ENCODE measurements at places on chromosomes 12 and 14. TPM values are rescaled to one million over a fixed set of nuclear protein-coding genes. Genes with fewer than 3 reads are reported as not detected.

- no peak overlapping the region for H3K4me3 ChIP-seq
- no peaks in the 10 kb centered on the region for H3K36me3 ChIP-seq
- H3K27ac ChIP-seq, result no peak overlapping the region
- no peak for DNase-seq
Observed at GRCh38 chr14:36113341-36113740, 63.2 kb downstream of the PTCSC3 start.

GRCh38 chr14:22039938-22040780 lies 366.5 kb upstream of the OR4E1 start:
- H3K4me3 ChIP-seq, result no peak overlapping the region
- peak; percentile 27 for DNase-seq
- no peaks in the 10 kb centered on the region for H3K4me1 ChIP-seq
- no peaks in the 10 kb centered on the region for H3K36me3 ChIP-seq

GRCh38 chr12:31210541-31210940 lies 115.4 kb downstream of the SINHCAF start:
- no peak for DNase-seq
- H3K36me3 ChIP-seq, result no peaks in the 10 kb centered on the region
- H3K27ac ChIP-seq, result no peak overlapping the region
- no peaks in the 10 kb centered on the region for H3K27me3 ChIP-seq
- no peak overlapping the region for H3K4me3 ChIP-seq
- H3K4me1 ChIP-seq, result peaks cover 27% of the 10 kb centered on the region

The CD163L1 gene
- total RNA-seq, result 3.5 TPM

The KRT76 gene
- total RNA-seq, result not detected

DNA sequence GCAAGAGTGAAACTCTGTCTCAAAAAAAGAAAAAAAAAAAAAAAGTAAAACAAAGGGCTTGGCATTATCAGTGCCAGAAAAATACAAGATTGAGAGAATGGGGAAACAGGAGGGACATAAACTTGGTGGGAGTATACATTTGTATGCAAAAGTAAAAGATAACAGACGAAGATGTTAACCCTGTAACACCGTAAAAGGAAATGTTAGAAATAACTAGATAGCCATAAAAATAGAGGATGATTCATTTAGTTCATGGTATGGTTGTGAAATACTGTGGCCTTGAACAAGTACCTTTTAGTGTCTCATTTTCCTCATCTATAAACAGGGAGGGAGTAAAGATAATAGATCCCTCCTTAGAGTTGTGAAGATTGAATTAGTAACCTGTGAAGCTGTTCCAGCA lies 33.3 kb downstream of the ATP2A2 start:
- H3K4me3 ChIP-seq, result peak overlapping the region; percentile 28
- peaks cover 23% of the 10 kb centered on the region for H3K4me1 ChIP-seq
- H3K36me3 ChIP-seq, result peaks cover 82% of the 10 kb centered on the region
- peak; percentile 71 for DNase-seq
- peak overlapping the region; percentile 67 for H3K27ac ChIP-seq

DNA sequence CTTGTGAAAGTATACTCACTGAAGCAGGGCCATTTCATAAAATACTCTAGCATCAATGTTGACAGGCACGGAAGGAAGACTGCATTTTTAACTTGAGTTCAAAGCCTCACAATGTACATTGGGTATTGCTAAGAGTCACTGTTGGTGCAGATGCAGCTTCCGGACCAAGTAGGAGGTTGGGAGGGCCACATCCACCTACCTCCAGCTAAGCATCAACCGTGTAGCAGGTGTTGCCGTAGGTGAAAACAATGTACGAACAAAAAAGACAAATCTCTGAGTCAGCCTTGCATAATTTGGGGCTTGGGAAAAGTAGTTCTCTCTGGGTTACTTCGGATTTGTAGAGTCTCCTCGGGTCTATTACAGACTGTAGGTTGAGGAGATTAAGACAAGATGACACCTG lies 48.1 kb downstream of the TMTC1 start:
- peak; percentile 62 for DNase-seq
- H3K36me3 ChIP-seq, result peaks cover 86% of the 10 kb centered on the region
- H3K4me3 ChIP-seq, result no peak overlapping the region
- H3K27ac ChIP-seq, result no peak overlapping the region
- no peaks in the 10 kb centered on the region for H3K27me3 ChIP-seq

- no peaks in the 10 kb centered on the region for H3K27me3 ChIP-seq
- no peak overlapping the region for H3K4me3 ChIP-seq
- no peaks in the 10 kb centered on the region for H3K36me3 ChIP-seq
- H3K27ac ChIP-seq, result no peak overlapping the region
- peaks cover 21% of the 10 kb centered on the region for H3K4me1 ChIP-seq
- peak; percentile 69 for DNase-seq
Observed at GRCh38 chr14:97266653-97267052, 469.5 kb downstream of the VRK1 start.

DNA sequence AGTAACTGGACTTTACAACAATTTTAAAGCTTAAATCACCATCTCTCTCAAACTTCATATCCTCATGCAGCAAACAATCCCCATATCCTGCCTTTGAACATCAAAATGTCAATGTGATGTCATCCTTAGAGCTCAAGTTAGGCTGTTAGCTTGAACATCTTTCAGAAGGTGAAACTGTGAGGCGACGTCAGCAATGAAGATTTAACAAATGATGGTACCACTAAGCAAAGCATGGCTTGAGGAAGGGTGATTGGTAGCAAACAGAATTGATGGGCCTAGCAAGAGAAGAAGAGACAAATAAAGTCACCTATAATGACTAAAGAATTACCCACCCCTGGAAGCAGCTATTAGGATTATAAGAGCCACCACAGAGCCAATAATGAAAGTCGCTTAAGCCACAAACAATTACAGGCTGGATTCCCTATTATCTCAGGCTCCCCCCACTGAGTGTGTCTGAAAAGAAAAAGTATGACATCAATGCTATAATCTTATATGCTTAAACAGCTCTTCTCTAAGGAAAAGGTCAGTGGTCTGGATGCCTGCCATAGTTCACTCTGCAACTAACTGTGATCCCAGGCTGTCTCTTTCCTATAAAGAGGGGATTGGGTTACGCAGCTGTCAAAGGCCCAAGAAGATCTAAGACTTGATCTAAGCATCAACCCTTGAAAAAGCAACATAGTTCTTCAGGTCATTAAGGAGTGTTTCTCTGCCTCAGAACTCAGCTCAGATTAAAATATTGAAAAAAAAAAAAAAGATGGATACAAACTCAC lies 18.1 kb downstream of the EGLN3 start:
- H3K4me3 ChIP-seq, result no peak overlapping the region
- DNase-seq, result no peak
- no peaks in the 10 kb centered on the region for H3K27me3 ChIP-seq
- no peaks in the 10 kb centered on the region for H3K36me3 ChIP-seq
- no peaks in the 10 kb centered on the region for H3K4me1 ChIP-seq

- no peaks in the 10 kb centered on the region for H3K36me3 ChIP-seq
- no peaks in the 10 kb centered on the region for H3K4me1 ChIP-seq
- no peak overlapping the region for H3K4me3 ChIP-seq
- H3K27me3 ChIP-seq, result no peaks in the 10 kb centered on the region
Observed at GRCh38 chr12:68294251-68294650, 37.9 kb downstream of the MDM1 start.

GRCh38 chr12:103333676-103334075 lies 162.1 kb downstream of the C12orf42 start:
- no peaks in the 10 kb centered on the region for H3K27me3 ChIP-seq
- H3K4me1 ChIP-seq, result no peaks in the 10 kb centered on the region
- no peak for DNase-seq
- no peak overlapping the region for H3K4me3 ChIP-seq

DNA sequence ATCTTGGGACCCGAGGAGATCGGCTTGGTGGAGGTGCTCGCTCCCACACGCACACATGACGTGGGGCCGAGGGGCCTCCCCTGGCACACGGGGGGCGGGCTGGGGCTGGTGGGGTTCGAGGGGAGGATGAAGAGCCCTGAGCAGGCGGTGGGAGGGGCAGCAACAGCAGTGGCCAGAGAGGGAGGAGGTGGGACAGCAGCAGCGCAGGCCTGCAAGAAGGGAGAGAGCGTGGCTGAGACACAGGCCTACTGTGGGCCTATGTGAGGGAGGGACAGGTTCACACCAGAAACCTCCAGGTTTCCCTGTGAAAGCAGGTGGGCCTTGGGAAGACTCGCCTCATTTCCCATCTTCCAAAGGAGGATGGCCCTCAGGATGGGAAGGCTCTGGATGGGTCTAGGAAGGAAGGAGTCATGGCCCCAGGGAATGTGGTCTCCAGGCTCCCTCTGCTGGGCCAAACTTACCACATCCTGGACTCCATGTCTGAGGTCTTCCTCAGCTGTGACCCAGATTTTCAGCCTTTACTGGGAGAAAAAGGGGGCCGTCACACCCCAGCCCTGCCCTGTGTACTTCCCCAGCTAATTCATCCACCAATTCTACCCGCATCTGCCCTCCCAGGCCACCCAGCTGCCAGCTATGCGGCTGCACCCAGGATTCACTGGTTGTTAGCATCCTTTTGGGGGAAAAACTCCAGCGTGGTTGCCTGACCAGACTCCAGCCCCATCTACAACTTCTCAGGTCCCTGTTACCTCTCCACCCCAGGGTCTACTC lies 2.8 kb downstream of the PIANP start:
- H3K4me1 ChIP-seq, result peaks cover 8% of the 10 kb centered on the region
- H3K4me3 ChIP-seq, result no peak overlapping the region
- H3K27ac ChIP-seq, result no peak overlapping the region
- H3K27me3 ChIP-seq, result peaks cover 60% of the 10 kb centered on the region

DNA sequence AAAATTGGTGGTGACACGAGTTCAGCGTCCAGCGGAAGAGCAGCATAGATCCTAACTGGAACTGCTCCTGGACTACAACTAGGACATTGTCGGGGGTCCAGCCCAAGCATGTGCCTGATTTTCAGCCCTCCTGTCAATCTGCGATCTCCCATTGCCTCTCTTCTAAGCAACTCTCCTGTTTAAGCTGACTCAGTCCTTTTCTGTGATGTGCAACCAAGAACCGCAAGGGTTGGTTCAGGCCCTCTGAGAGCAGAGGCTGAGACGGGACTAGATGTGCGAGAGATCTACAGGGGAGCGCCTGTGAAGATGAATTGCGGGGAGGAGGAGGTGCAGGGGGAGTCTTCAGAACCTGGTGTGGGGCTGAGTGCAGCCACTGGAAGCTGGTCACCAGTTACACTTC lies 3.7 kb upstream of the PAPLN start:
- peaks cover 12% of the 10 kb centered on the region for H3K36me3 ChIP-seq
- no peak for DNase-seq
- no peak overlapping the region for H3K27ac ChIP-seq
- peaks cover 55% of the 10 kb centered on the region for H3K27me3 ChIP-seq
- H3K4me1 ChIP-seq, result peaks cover 25% of the 10 kb centered on the region

GRCh38 chr14:68552602-68553001 lies 240.3 kb downstream of the ZFP36L1 start:
- peaks cover 5% of the 10 kb centered on the region for H3K36me3 ChIP-seq
- DNase-seq, result no peak
- H3K27me3 ChIP-seq, result no peaks in the 10 kb centered on the region
- peaks cover 63% of the 10 kb centered on the region for H3K4me1 ChIP-seq
- H3K27ac ChIP-seq, result peak overlapping the region; percentile 98

DNA sequence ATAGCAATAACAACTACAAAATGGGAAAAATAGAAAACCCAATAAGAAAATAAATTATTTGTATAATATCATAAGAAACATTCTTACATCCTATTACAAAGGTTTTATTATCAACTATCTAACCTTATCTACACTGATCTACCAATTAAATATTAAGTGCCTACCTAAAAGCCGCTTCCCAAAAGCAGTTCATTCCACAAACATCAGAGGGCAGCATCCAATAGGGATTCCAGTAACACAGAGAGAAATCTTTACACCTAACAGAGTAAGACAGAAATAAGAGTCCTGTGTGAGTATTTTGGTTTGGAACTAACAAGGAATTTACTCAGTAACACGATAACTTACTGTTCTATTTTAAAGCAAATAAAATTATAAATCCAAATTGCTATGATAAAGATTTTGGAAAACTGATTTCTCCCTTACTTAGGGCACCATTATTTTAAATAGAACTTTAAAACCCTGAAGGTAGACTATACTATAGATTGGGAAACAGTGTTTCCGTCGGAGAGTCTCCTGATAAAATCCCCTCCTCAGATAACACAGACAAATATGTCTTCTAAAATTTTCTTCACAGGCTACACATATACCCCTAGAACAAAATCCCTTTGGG lies 15.0 kb downstream of the GXYLT1 start:
- no peaks in the 10 kb centered on the region for H3K27me3 ChIP-seq
- H3K27ac ChIP-seq, result peak overlapping the region; percentile 74
- peaks cover 26% of the 10 kb centered on the region for H3K4me1 ChIP-seq
- H3K36me3 ChIP-seq, result no peaks in the 10 kb centered on the region
- peak; percentile 81 for DNase-seq
- peak overlapping the region; percentile 66 for H3K4me3 ChIP-seq

DNA sequence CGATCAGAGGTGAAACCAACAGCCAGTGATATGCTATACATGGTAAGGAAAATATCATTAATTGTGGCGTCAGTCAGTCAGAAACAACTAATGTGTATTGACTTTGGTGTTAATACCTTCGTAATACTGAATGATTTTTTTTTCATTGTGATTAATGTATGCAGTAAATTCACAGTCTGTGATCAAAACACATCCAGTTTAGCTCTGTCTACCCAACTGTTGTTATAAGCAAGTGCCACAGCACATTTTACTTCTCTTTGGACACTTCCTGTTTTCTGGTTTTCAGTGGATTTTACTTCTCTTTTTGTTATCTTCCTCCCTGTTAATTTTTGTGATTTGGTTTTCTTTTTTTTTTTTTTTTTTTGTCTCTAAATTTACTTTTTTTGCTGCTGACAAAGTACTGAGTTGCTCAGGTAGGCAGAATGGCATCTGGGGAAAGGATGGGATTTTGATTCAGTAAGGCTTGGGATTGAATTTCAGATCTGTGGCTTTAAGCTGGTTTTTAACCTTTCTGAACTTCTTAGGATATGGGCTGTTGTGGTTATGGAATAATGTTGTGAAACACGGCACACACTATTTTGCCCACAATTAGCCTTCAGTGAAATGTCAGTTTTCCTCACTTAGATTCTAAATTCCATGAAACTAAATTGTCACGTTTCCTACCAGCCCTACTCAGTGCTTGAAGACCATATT lies 604 bp downstream of the GLIPR1 start:
- no peaks in the 10 kb centered on the region for H3K27me3 ChIP-seq
- DNase-seq, result peak; percentile 46
- H3K27ac ChIP-seq, result peak overlapping the region; percentile 94
- peak overlapping the region; percentile 66 for H3K4me3 ChIP-seq

Measured in MCF 10A (cell line).